T-helper 2 cell (primary cell): ENCODE measurements at places on chromosomes 12 and 14.

DNA sequence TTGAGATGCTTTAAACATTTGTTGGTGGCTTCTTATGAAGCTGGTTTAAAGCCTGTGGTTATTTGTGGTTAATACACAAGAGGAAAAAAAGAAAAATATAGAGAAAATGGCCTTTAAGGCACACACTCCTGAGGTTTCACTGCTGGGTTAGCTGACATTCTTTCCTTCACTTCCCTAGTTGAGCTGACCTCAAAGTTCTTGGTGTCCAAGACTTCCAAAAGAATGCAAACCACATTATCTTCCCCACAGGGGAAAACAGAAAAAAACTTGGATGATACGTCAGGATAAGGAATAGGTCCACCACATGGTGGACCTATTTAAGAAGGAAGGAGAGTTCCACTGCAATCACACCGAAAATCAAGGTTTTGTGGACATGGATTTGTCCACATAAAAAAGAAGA, 94.3 kb downstream of the SLC25A21 start:
- no peak for DNase-seq

GRCh38 chr14:64721391-64721791, 17.2 kb downstream of the PLEKHG3 start:
- no peak for DNase-seq

- DNase-seq = no peak
Observed at GRCh38 chr12:29519585-29520182, 22.2 kb upstream of the OVCH1 start.

DNA sequence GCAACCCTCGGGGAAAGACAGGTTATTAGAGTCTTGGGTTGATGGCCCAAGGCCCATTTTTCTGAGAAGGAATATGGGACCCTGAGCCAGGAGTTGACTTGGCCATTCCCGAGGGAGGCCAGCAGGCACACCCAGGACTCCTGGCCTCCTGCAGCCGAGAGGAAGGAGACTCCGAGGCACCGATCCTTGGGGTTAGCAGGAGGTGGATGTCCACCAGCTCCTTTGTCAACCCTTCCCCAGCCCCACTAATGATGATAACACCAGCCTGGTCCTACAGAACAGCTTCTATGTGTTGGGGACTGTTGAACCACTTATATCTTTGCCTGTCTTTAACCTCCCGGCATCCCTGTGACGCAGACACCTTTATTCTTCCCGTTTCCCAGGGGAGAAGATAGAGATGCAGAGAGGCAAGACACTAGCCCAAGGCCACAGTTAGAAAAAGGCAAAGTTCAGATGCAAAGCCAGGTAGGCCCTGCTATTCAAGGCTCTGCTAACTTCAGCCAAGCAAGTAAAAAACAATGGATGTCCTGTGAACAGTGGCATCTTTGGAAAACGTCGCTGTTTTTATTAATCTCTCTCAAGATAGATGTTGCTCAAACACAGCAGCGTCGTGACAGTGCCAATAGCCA, 767.3 kb upstream of the TBX3 start:
- DNase-seq = no peak

DNA sequence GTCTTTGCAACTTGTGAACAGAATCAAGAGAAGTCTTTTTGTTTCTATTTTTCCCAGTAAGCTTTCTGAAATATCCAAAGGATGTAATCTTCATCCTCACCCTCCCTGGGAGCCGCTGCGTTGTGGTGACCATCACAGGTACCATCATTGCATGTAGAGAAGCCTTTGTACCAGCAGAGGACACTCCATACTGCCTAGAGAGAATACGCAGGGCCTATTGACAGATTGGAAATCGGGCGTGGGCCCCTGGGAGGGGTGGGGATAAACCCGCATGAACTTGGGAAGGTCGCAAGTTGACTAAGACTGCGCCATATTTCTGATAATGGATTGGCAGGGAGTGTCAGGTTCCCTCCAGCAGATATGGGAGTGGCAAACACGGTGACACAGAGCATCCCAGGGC, 12.7 kb downstream of the KRT1 start:
- DNase-seq = no peak

DNA sequence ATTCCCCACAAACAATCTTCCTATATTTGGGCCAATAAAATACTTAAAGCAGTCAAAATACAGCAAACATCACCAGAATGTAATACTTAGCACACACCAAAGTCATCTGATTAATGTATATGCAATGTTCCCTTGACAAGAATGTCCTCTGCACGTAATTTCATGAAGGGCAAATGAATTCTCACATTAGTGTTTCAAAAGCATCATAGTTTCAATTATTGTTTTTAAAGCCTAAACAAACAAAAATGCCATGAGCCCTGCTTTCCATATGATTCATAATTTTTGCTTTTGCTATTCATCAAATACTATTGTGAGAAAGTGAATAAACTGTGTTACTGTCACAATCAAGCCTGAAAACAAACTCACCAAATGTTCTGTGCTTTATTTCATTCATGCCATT, 156.0 kb downstream of the EPS8 start:
- DNase-seq = no peak

GRCh38 chr14:71237556-71237955, 330.3 kb downstream of the PCNX1 start:
- DNase-seq = no peak

- no peak for DNase-seq
Observed at GRCh38 chr12:122104844-122105243, 26.3 kb downstream of the MLXIP start.
